ENCODE measurements at places on chromosomes 6 and 20.

GRCh38 chr20:63165356-63166192, 50.4 kb downstream of the YTHDF1 start:
- no peak for DNase-seq

- no peak for DNase-seq
These were observed 679 bp upstream of the PPDPF start for GRCh38 chr20:63519668-63520503.

GRCh38 chr6:118867181-118867580, 26.8 kb upstream of the ASF1A start:
- DNase-seq = peak; percentile 40

- peak; percentile 86 for DNase-seq
These were observed 291.4 kb downstream of the CENPW start for GRCh38 chr6:126631363-126631762.

DNA sequence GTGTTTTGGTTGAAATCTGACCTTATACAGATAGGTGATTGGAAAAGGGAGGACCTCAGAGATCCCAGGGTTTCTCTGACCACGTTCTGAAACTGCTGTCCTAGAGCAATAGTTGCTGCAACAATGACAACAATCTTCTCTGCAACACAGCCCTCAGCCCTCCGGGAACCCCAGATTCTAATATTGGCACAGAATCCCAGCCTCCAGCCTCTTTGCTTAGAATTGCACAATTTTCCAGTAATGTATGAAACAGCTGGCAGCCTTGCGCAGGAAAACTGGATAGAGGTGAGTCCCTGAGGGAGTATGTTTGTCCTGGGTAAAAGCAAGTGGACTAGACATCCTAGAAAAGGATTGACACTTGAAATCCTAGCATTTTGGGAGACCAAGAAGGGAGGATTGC, 30.4 kb upstream of the PNRC1 start:
- DNase-seq = peak; percentile 78

- peak; percentile 21 for DNase-seq
These were observed 23.7 kb downstream of the RANBP9 start for GRCh38 chr6:13687917-13688351.

- no peak for DNase-seq
These were observed 114.5 kb downstream of the FAM120B start for GRCh38 chr6:170420791-170421776.

GRCh38 chr20:49319208-49319809, 41.5 kb upstream of the ZNFX1 start:
- no peak for DNase-seq

- DNase-seq = no peak
These were observed 94.5 kb upstream of the F13A1 start for GRCh38 chr6:6414931-6415330.

DNA sequence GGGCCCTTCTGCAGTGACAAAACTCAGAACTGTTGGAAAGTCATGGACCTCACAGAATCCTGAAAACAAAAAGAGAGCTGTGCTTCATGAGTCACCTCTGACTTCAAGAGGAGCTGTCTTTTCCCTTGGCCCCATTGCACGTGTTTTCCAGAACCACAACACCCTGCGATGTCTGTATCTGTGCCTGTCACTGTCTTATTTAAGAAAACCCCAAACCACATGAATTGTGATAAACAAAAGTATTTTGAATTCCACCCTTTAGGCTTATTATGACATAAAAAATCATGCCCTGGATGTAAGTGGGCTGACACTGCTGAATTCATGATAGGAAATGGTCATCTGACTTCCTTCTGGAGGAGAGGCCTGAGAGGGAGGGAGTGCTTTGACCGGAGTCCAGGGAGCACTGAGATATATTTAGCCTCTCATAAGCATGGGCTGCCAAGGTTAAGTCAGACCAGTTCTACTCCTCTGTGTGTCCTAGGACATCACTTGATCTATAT, 96.4 kb upstream of the DUSP22 start:
- DNase-seq = peak; percentile 39

DNA sequence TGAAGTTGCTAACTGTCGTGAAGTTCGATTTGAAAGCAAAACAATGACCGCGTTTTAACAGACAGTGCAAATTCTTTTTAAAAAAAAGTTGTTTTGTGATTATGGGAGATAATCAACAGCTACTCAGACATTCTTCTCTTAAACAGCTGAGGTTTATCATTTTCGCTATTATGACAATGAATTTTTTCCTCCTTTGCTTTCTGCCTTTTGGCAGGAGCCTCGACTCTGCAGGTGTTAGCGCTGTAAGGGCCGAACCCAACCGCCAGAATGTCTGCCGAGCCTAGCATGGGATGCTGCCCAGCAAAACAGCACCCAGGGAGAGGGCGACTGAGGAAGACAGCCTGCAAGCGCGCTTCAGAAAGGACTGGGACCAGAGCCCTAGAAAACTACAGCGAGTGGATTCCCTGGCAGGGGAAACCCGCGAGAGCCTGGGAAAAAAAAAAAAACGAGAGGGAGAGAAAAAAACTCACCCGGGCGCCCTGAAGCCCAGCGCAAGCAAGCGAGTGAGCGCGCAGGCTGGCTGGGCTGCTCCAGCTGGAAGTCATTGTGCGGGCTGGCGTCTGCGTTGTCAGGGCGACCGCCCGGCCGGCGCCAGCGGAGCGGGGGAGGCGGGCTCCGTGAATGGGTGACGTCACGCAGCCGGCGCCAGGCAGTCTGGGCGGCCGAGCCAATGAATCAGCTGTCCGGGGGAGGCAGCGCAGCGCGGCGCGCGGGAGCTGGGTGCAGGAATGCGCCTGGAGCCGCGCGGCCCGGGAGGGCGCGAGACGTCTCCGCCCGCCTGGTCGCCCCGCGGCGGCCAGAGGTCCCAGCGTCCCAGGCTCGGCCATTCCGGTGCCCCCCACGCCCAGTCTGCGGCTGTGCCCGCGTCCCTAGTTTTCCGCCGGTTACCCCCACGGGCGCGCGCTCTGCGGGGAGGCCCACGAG, 32.7 kb upstream of the ID4 start:
- peak; percentile 94 for DNase-seq

- DNase-seq = no peak
These were observed 9.2 kb downstream of the ASF1A start for GRCh38 chr6:118903138-118903537.

GRCh38 chr20:54158856-54159418, 14.8 kb downstream of the CYP24A1 start:
- no peak for DNase-seq

GRCh38 chr6:110876170-110876773, 1.7 kb downstream of the AMD1 start:
- DNase-seq = peak; percentile 76

DNA sequence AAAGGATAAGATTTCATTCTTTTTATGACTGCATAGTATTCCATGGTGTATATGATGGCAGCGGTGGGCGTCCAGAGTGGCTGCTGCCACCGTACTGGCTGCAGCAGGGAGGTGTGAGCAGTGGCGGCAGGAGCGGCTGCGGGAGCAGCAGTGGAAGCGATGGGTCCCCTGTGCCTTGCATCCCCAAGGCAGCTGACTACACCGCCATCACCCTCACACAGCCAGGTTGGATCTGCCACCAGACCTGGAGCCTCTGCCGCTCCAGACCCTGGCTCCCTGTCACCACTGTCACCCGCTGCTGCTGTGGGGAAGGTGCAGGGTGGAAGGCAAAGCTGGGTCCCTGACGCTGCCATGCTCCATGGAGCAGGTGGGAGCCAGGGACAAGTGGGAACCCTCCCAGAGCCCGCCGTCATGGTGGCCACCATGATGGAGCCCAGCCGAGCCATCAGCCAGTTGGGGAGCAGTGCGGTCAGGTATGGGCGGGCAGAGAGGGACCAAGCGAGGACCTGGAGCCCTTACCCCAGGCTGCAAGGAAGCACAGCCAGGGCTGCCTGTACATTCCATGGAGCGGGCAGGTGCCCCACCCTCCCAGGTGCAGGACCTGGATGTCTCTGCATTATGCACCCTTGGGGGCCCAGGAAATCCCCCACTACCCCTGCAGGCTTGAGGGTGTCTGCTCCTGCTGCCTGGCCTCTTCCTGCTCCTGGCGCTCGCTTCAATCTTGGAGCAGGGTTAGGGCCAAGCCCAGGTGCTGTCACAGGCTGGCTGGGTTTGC, 226.1 kb downstream of the OTOR start:
- DNase-seq = no peak

DNA sequence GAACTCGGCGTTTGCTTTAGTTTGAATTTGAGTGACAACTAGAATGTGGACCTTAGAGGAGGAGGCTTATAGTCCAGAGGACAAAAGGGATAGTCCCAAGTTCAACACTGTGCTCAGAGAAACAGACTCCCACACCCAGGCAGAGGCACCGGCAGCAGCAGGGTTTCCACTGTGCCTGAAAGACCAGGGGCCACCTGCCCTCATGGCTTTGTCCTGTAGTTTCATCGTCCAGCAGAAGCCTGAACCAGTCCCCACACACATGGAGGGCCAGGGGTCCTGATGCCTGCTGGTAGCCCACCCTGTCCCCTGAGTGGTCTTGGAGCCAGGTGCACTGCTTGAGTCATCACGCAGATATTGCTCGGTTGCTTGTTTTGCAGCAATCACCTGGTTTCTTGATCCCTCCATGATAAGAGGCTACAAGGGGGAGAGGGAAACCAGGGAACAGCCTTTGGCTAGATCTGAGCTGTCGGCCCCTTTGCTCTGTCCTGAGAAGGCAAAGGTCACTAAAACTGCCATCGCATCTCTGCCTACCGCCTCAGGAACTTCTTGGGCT, 7.2 kb upstream of the ACSS1 start:
- no peak for DNase-seq

DNA sequence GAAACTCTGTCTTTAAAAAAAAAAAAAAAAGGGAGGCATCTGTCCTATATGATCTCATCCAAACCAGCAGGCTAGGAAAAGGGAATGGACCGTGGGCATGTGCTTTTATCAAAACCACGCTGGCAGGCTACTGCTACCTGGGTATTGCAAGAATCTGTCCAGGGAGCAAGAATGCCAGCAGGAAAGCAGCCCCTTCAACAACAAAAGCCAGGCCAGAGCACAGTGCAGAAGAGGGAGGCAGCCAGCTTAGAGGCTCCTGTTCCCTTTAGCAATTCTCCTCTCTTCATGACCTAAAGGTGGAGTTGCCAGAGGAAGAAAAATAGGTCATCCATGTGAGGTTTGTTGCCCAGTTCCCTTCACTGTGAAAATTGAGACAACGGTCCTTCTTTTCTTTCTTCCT, 18.2 kb downstream of the TBC1D20 start:
- DNase-seq = peak; percentile 58

DNA sequence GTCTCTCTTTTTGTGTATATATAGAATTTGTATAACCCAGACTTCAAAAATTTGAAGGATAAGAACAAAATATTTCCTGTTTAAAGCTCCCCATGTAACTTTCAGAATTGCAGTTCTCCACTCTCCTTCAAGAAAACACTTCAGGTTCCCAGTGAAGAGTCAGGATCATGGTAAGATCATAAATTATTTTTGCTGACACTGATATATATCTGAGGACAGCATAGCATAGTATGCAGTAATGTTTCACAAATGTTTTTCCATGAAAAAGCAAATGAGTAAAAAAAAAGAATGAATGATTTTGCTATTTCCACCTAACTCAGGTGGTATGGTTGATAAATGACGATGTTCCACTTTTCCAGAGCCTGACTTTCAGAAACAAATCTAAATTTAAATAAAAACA, 545.6 kb upstream of the EPHA7 start:
- DNase-seq = no peak

DNA sequence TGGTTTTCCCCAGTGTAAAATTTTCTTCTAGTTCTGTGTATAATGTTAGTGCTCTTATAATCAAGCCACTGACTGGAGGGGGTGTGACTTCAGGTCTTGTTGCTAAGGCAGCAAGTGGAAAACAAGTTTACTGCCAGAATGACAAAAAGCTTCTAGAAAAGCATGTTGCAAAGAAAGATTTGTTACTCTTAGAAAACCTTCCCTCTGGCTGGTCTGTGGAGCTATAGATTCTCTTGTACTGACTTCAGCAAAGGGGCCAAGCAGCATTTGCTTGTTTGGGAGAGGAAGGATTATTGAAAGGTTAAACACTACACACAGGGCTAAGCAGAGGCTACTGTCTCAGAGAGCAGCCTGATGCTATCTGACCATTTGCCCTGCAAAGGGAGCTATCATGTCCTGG, 288.8 kb downstream of the BTBD9 start:
- DNase-seq = peak; percentile 86

- DNase-seq = peak; percentile 81
These were observed 448 bp upstream of the DDAH2 start for GRCh38 chr6:31729515-31729978.

GRCh38 chr6:69973138-69973537, 106.8 kb downstream of the COL19A1 start:
- no peak for DNase-seq

DNA sequence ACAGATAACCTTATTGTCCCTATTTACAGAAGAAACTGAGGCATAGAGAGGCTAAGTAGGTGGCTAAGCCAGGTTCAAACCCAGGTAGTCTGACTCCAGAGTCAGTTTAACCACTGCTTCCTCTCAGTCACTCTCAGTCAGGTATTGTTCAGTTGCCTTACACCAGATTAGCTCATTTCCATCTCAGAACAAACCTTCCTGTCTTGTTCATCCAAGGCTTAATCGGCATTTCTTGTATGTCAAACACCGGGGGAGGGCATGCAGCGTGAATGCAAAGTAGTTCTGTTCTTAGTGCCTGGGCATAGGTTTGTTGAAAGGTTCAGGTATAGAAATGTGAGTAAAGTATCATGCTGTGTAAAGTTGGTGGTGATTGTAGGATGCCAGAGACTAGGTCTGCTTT, 51.7 kb downstream of the CTNNBL1 start:
- DNase-seq = no peak

DNA sequence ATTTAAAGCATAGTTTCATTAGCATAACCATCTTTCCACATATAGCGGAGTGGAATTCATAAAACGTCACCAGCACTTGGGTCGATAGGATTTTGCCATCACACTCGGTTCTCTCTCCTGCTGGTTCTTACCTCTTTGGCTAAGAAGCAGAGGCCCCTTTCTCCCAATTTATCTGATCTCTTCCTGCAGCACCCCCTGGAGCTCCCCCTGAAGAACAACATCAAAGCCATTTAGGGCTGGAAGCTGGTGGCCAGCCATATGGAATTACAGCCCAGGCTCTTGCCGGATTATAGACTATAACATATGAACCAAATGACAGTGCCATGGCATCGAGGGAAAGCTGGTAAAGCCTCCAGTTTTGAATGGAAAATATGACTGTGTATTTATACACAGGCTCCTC, 6.4 kb upstream of the KIF6 start:
- no peak for DNase-seq

DNA sequence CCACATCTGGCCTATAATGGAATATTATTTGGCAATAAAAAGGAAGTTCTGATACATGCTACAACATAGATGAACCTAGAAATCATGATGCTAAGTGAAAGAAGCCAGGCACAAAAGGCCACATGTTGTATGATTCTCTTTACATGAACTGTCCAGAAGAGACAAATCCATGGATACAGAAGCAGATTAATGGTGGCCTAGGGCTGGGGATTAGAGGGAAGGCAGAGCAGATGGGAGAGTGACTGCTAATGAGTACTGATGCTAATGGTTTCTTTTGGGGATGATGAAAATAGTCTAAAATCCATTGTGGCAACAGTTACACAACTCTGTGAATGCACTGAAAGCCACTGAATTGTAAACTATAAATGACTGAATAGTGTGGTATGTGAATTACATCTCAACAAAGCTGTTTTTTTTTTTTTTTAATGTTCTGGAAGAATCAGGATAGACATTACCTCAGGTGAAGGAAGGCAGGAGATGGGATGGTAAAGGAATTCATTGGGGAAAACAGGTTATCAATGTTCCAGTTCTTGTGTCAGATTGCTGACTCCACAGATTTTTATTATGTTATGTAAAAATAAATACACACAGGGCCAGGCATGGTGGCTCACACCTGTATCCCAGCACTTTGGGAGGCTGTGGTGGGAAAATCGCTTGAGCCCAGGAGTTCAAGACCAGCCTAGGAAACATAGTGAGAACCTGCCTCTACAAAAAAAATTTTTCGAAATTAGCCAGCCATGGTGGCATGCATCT, 8.9 kb upstream of the SOX12 start:
- DNase-seq = peak; percentile 82

Data from amniotic epithelial cell (primary cell).